ENCODE measurements at places on chromosomes 2 and 18.

DNA sequence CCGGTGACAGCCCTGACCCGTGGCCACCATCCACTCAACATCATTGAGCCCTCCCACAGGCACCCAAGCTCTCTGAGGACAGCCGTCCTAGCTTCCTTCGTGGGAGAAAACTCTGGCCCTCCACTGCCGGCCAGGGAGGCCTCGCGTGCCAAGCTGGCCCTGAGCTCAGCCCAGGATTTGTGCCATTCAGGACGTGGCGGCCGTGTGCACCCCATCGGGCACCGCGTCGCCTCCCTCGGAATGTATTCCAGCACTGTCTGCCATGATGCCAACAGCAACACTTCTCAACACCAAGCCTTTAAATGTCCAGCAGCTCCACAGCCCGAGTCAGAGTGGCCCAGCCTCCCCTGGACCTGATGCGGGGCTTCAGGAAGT is 35.7 kb downstream of the ZNF516 start:
- DNase-seq = no peak

DNA sequence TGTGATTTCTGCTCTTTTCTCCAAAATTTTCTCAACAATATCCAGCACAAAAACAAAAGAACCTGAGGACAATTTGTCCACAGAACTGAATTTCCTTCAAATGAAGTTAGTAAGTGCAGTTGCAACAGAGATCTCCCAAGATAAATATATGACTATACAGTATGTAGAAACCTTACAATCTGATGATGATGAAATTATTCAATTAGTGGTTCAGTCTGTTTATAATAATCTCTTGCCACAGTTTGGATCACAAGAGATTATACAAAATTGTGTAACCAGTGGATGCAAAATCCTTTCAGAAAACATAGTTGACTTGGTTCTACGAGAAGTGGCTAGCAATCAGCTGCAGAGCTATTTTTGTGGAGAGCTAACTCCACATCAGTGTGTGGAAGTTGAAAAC is 68.7 kb downstream of the FSIP2 start:
- no peak for DNase-seq

DNA sequence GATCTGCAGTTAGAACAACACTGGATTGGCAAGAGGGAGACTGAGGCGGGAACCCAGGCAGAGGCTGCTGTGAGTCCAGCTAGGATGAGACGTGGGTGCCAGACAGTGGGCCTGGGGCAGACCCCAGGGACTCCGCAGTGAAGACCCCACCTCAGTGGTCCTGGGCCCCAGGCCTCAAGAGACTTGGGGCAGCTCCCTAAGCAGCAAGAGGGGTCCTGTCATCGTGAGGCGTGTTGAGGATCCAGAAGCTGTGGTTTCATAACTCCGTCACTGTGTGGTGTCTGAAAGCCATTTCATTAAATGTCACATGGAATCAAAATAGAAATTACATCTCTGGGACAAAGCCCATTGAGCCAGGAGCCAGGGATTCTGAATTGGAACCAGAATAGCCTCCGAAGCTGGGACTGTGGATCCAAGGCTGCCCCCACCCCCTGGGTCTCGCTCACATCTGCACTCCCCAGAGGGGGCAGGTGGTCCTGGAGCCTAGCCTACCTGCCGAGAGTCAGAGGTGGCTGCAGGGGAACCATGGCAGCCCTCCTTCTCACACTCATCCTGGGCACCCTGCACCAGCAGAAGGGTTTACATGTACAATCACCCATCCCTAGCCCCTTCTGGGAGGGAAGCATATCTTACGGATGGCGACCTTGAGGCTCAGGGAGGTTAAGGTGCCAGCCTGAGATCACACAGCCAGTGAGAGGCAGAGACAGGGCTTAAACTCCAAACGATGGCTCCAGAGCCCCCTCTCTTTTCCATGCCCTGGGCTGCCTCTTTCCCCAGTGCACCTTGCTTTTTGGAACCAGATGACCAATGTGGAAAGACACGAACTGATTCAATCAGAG is 23.2 kb downstream of the RRM2 start:
- DNase-seq = no peak

DNA sequence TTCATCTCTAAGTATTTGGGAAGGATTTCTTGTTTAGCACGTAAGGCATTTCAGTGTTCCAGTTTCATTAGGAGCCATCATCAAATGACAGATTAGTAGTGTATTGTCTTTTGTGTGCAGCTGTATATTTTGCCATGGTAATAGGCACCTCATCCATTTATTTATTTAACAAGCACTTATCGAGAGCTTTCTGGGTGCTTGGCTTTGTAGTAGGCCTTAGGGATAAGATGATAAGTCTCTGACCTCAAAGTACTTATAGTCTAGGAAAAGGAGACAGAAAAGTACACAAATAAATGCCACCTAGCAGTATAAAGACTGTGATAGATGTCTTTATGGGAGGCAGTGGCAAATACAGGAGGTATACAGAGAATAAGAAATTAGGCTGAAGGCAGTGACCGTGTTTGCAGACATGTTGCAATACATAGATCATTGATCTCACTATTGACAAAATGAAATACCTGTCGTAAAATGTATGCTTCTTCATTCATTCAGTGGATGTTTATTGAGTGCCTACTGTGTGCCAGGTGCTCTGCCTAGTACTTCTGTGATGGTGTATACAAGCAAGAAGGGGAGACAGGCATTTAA is 265.9 kb downstream of the SETBP1 start:
- no peak for DNase-seq

- DNase-seq = no peak
Observed at GRCh38 chr2:156666130-156666785, 230.1 kb downstream of the GPD2 start.

GRCh38 chr2:75064691-75065396 is 106.4 kb downstream of the POLE4 start:
- DNase-seq = peak; percentile 65

DNA sequence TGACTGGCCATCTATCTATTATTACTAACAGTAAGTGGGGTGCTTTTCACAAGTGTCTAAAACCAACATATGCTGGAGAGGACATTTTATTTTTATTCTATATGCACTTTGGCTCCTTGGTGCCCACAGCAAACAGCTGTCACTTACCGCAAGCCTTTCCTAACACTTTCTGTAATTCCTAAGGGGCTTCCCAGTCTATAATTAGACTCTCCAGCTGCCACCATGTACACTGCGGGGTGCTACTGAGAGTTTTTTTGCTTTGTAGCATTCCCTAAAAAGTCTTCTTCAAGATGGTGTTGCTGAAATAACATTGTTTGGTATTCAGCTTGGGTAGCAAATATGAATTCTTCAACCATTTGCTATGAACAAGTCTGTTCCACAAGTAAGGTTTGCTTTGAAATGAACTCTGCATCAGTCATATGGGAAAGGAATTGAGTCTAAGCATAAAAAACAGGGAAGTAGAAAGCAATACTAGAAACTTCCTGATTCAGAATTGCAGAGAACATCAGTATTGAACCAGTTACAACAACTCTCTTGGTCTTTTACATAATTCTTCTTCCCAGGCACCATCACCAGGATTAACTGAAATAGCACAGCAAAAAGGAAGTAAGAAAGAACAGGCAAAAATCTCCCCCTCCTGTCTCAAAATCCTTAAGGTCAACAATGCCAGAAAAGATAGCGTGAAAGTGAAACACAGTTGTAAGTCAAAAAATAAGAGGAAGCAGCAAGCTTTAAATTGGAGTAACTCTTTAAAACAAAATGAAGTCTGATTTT is 28.6 kb downstream of the EPB41L3 start:
- DNase-seq = no peak

DNA sequence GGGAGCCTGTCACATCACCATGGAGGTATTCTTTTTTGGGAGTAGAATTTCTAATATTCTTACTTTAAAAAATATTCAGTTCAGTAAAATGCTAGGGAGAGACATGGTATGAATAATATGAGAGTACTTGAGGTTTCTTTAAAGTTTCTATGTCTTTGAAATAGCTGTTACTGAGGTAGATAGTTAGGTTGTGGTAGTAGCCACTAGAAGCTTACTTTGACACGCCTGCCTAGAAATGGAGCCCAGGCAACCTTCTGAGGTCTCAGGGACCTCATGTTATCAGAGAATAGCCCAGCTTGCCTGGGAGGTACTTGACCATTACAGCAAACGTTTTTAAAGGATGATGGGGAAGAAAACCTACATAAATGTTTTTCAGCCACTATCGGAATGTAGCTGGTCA is 131.2 kb downstream of the AGPS start:
- no peak for DNase-seq

DNA sequence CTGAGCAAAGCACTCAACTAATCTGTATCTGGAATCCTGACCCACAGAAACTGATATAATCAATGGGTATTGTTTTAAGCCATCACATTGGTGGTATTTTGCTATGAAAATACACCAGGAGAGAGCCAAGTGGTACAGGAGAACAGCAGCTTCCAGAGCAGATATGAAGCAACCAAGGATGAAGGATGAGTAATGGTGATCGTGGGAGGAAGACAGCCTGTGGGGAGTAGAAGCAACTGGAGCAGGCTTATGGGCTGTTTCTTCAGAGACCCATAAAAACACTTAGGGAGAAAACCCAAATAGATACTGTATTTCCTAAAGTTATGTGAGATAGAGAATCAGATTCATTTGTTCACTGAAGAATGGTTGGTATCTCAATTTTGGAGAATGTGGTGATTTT is 330.8 kb downstream of the NUP35 start:
- DNase-seq = no peak

- no peak for DNase-seq
Observed at GRCh38 chr18:8299054-8299980, 309.9 kb upstream of the RAB12 start.

- no peak for DNase-seq
Observed at GRCh38 chr2:136715146-136715545, 50.2 kb upstream of the THSD7B start.

GRCh38 chr2:239399433-239399920 is 1.3 kb downstream of the HDAC4 start:
- peak; percentile 41 for DNase-seq

DNA sequence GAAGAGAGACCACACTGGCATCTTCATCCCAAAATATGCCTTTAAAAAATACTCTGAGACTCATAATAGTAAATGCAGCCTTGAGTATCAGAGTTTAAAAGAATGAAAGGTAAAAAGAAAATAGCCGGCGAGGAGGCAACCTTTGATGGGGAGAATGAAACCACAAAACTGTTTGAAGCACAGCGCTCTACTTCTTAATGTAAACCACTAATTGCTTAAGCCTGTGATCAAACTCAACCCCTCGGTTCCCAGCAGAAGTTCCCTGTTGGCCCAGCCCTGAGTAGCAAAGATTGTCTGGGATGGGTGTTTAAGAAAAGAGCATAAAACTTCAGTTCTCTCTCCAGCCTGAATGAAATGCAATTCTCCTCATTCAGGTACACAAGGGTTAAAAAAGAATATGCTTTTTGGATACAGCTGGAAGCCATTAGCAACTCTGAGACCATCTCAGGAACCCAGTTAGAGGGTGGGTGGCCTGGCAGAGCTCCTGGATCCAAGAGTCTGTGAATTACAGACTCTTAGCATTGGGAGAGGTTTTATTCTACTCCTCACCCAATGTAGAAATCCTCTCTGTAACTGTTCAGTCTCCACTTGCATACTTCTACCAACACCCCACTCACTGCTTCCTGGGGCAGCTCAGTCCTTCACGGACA is 44.8 kb downstream of the VIT start:
- no peak for DNase-seq

- no peak for DNase-seq
Observed at GRCh38 chr2:147548451-147548850, 296.4 kb upstream of the ACVR2A start.

- no peak for DNase-seq
Observed at GRCh38 chr2:219578811-219579613, 6.9 kb downstream of the INHA start.

GRCh38 chr2:62222171-62222570 is 26.3 kb downstream of the B3GNT2 start:
- DNase-seq = no peak

GRCh38 chr18:49707599-49707998 is 105.7 kb downstream of the ACAA2 start:
- DNase-seq = no peak

DNA sequence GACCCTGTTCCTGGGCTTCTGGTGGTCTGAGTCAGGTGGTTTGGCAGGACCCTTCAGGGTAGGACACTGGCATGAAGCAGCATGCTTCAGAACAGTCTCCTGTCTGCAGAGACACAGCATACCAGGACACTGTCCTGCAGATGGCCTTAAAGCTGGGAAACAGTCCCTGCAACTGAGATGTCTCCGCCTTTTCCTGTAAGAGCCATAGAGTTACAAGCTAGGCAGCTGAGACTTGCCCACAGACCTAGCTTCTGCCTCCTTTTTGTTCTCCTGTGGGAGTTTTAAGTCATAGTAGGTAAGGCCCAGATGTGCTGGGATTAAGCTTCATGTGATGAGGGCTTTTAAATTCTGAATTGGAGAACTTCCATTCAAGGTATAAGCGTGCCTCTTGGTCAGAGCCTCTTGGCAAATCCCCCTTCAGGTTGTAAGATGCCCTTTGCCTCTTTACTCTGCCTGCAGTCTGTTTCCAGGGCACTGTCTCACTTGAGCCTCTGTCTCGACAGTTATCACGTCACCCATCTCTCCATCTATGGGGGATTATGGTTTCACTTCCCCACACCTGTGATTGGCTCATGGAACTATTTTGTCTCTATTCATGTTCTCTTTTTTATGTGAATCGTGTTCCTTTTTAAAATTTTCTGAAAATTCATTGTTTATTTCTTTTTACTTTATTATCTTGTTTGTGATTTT is 51.8 kb downstream of the COA5 start:
- no peak for DNase-seq

GRCh38 chr2:235506997-235507615 is 13.3 kb downstream of the AGAP1 start:
- DNase-seq = no peak

- no peak for DNase-seq
Observed at GRCh38 chr2:207216457-207216856, 50.7 kb upstream of the KLF7 start.

- DNase-seq = no peak
Observed at GRCh38 chr2:241180495-241180894, 8.0 kb upstream of the ANO7 start.

DNA sequence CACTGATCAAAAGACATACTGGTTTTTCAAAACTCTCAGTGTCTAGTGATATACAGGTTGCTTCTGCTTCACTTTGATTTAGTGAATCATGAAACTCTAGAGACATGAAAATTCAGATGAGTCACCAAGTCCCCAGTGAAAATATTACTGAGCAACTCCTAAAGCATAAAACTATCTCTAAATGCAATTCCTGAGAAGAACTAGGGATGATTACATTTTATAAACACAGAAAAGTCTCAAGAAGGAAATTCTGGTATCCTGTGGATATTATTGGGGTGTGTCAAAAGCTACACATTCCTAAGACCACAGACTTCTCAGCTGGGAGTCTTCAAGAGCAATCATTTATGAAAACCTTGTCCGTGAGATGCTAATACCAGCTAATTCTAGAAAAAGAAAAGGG is 9.7 kb downstream of the LRRTM4 start:
- no peak for DNase-seq

Data from activated CD4-positive, alpha-beta T cell treated with anti-CD3 and anti-CD28 coated beads for 48 hours (primary cell).